Activated naive CD4-positive, alpha-beta T cell treated with Interleukin-2 at 50 U/mL for 16 hours (primary cell): ENCODE measurements at places on chromosomes 16 and 17.

- no peak for DNase-seq
Observed at GRCh38 chr16:22120440-22120839, 28.1 kb downstream of the VWA3A start.

DNA sequence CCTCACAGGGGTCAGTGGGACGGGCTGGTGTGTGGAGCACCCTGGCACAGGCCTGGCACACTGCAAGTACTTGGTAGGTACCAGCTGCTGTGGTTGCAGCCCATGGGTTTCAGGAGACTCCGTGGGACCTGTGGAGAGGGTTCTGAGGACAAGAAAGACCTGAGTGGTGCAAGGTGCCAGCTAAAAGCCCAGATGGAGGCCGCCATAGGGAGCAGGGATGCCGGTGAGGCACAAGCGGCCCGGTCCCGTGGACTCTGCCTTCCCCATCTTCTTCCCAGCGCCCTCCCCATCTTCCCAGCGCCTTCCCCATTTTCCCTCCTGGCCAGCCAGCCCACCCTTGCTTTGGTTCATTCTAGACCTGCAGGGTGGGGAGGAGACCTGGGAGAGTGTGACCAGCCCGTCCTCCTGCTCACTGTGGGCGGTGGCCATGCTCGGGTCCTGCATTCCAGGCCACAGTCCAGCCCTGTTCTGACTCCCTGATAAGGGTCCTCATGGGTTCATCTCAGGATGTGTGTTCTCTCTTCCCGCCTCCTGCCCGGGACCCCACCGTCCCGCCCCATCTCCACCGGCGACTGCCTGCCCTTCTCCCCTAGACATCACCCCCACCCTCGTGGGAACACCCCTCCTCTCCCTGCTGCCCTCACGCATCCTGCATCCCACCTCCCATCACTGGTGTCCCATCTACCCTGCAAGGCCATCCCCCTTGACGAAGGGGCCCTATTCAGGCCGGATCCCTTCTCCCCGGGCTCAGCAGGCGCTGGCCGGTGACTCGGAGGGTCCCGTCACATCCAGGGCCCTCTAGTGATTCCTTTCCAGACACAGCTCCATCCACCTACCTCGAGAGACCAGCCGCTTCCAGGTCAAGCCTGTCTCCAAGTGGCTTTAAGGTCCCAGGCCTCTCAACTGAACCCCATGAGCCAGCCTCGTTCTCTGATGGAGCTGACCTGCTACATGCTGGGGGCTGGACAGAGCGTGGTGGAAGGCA lies 3.4 kb downstream of the ZNF469 start:
- no peak for DNase-seq

GRCh38 chr16:53753431-53753830 lies 49.5 kb downstream of the FTO start:
- no peak for DNase-seq

DNA sequence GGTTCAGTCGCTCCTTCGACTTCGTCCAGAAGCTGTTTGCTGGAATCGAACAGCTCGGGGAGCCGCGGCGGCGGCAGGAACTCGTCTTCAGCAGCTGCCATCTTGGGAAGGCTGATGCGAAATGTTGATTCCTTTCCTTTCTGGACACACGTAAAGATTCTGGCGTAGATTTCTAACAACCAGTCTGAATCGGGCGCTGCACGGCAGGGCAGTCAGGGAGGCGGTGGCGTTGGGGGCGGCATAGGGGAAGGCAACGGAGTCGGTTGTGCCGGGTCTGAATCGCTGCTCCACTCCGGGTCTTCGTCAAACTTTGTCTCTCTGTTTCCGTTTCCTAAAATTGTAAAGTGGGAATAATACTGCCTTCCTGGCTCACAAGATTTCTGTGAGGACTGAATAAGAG lies 30.3 kb downstream of the TEX14 start:
- no peak for DNase-seq

GRCh38 chr16:89545044-89545830 lies 15.2 kb upstream of the RPL13 start:
- no peak for DNase-seq

- DNase-seq, result no peak
Observed at GRCh38 chr16:24553983-24554382, 14.6 kb downstream of the RBBP6 start.

DNA sequence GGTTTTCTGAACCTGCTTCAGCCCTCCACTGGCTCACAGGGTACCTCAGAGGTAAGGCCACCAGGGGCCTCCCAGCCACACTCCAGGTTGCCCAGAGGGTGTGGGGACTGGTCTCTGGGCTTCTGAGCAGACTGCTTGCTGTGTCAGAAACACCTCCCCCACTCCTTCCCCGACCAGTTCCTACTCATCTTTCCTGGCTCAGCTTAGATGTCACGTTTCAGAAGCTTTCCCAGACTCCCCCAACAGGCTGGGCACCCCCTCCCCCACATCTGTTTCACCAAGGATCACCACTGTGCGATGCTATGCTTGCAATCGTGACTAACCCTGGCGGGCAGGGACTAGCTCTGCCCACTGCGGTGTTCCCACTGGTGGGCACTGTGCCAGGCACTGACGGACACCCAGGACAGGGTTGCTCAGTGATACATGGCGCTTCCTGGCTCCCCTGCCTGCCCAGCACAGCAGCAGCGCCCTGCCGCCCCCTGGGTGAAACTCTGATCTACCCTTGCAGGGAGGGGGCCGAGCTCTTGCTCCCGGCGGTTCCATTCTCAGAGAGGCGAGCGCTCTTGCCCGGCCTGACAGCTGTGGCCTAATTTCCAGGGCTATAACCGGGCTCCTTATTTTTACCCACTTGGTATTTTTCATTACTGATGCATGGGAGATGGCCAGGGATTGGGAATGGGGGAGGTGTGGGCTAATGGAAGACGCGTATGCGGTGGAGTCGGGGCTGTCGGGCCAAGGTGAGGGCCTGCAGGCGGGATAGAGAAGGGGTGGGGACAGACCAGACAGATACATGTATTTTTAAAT lies 29.4 kb upstream of the MTSS2 start:
- DNase-seq, result no peak

DNA sequence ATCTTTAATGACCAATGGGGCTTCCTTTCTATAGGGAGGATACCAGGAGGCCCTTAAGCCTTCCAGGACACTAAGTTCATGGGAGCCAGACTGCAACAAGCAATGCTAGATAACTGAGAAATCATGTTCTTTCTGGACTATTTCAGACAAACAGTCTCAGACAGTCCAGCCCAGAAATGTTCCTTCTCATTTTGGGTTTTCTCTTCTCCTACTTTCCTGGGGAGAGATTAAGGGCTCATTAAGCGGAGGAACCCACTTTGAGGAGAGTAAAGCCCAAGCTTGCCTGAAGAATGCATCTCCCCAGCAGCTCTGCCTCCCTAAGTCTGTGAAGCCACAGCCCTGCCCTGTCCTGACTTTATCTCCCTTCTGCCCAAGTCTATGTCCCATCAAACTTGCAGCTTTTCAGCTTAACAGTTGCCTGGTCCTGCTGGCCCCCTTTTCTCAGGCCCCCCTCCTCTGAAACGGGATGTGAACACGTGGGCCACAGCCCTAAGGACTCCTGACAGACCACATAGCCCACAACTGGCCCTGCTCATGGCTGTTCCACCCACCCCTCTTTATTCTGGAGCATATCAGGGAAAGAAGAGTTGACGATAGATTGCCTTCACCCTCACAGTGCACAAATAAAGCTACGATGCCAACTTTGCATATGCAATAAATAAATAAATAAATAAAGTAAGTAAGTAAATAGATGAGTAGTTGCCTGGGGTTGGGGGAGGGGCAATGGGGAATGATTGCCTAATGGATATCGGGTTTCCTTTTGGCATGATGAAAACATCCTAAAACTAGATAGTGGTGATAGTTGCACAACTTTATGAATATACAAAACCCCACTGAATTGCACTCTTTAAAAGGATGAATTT lies 111.0 kb downstream of the N4BP1 start:
- DNase-seq, result no peak
